ENCODE measurements at places on chromosomes 13 and 19. TPM values are rescaled to one million over a fixed set of nuclear protein-coding genes. Genes with fewer than 3 reads are reported as not detected.
A peak's percentile ranks its signal among the peaks of the same experiment; 100 is the strongest.

Gene CLASRP
- 104 TPM for total RNA-seq

Gene MAP4K1
- 1.5 TPM for total RNA-seq

- no peaks in the 10 kb centered on the region for H3K27me3 ChIP-seq
- H3K4me3 ChIP-seq = no peak overlapping the region
- no peaks in the 10 kb centered on the region for H3K36me3 ChIP-seq
- H3K4me1 ChIP-seq = no peaks in the 10 kb centered on the region
- no peak overlapping the region for H3K27ac ChIP-seq
Measured at GRCh38 chr13:46541210-46541609, 11.8 kb upstream of the LRCH1 start.

GRCh38 chr19:2274931-2275535 lies 6.9 kb downstream of the PEAK3 start:
- no peak overlapping the region for H3K27ac ChIP-seq
- peaks cover 44% of the 10 kb centered on the region for H3K36me3 ChIP-seq

DNA sequence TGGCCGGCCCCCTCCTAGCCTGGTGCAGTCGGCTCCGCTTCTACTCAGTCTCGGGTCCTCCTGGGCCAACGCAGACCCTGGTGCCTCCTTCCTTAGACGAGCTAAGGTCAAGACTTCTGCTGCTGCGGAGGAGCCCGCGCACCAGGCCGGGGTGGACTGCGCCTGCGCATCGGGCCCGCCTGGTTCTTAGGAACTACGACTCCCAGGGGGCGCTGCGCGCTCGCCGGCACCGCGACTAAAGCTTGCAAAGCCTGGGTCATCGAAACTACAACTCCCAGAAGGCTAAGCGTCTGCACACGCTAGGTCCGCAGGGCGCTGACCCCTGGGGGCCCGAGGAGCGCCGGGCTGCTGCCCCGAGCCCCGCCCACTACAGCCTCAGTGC lies at the start of gene ZNF835:
TSS of gene ZNF835 (minus strand) at position 145 of the 382 bp plus-strand sequence. CDS start 6,559 bp downstream, outside the sequence.
- DNase-seq = peak; percentile 83
- H3K27ac ChIP-seq = peak within 1 kb of the TSS; percentile 29
- no peaks in the 10 kb centered on the region for H3K27me3 ChIP-seq
- H3K36me3 ChIP-seq = no peaks in the 10 kb centered on the region
- H3K4me1 ChIP-seq = no peaks in the 10 kb centered on the region

GRCh38 chr13:113627136-113627535 lies 30.9 kb downstream of the ATP4B start:
- peaks cover 33% of the 10 kb centered on the region for H3K36me3 ChIP-seq
- peaks cover 8% of the 10 kb centered on the region for H3K4me1 ChIP-seq
- H3K4me3 ChIP-seq = no peak overlapping the region
- H3K27me3 ChIP-seq = no peaks in the 10 kb centered on the region

Data from A673 (cell line).